ENCODE measurements at places on chromosomes 2 and 18.
A peak's percentile ranks its signal among the peaks of the same experiment; 100 is the strongest.

- no peaks in the 10 kb centered on the region for H3K27me3 ChIP-seq
- H3K27ac ChIP-seq: no peak overlapping the region
- no peaks in the 10 kb centered on the region for H3K4me1 ChIP-seq
- H3K36me3 ChIP-seq: peaks cover 7% of the 10 kb centered on the region
- DNase-seq: no peak
Measured at GRCh38 chr2:44324971-44325426, 36.3 kb downstream of the PREPL start.

DNA sequence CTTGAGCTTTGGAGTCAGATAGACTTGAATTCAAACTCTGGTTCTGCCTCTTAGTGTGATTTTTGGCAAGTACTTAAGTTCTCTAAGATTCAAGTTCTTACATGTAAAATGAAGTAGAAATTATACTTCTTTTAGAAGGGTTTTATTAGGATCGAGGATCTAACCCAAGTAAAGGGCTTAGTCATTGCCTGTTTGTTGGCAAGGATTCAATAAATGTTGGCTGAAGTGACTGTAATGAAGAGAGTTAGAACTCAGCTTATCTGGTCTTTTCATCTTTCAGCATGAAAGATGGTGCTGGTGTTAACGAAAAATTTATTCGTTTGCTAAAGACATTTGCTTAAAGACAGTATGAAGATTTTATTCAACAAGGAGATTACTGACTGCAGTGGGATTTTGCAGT lies 315.9 kb upstream of the THUMPD2 start:
- H3K4me3 ChIP-seq: no peak overlapping the region
- H3K27me3 ChIP-seq: no peaks in the 10 kb centered on the region
- DNase-seq: no peak
- H3K4me1 ChIP-seq: no peaks in the 10 kb centered on the region
- H3K27ac ChIP-seq: no peak overlapping the region

GRCh38 chr2:178962152-178962551 lies 87.8 kb downstream of the CCDC141 start:
- H3K27ac ChIP-seq: no peak overlapping the region
- DNase-seq: no peak
- H3K4me1 ChIP-seq: peaks cover 7% of the 10 kb centered on the region
- H3K27me3 ChIP-seq: peaks cover 2% of the 10 kb centered on the region
- no peaks in the 10 kb centered on the region for H3K36me3 ChIP-seq
- H3K4me3 ChIP-seq: no peak overlapping the region

DNA sequence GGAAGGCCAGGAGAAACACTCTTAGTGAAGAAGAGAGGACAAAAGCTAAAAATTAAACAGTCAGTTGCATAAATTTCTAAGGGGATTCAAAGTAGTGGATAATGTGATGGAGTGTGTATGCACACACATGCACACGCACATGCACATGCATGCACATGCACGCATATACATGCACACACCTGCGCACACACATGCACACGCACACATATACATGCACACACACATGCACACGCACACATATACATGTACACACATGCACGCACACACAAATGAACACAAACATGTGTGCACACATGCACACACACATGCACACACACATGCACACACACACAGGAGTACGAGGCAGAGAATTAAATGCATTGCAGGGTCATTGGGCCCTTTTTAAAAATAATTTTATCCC lies 117.6 kb downstream of the DNER start:
- no peak overlapping the region for H3K4me3 ChIP-seq
- no peak overlapping the region for H3K27ac ChIP-seq
- no peak for DNase-seq

DNA sequence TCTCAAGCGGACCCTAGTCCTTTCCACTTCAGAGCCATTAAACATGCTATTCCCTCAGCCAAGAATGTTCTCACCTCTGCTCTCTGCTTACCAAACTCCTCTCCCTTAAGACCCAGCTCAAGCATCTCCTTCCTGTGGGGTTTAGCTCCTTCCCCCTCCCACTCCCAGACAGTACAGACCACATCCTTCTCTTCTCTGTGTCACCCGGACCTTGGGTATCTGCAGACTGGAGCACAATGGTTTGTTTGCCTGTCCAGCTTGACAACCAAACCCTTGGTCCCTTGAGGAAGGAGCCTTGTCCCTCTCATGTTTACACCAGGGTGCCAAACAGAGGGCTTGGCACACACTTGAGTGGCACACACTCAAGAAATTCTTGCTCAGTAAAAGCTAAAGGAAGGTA lies 4.1 kb upstream of the CD8A start:
- no peak overlapping the region for H3K4me3 ChIP-seq
- DNase-seq: no peak
- peaks cover 22% of the 10 kb centered on the region for H3K27me3 ChIP-seq

DNA sequence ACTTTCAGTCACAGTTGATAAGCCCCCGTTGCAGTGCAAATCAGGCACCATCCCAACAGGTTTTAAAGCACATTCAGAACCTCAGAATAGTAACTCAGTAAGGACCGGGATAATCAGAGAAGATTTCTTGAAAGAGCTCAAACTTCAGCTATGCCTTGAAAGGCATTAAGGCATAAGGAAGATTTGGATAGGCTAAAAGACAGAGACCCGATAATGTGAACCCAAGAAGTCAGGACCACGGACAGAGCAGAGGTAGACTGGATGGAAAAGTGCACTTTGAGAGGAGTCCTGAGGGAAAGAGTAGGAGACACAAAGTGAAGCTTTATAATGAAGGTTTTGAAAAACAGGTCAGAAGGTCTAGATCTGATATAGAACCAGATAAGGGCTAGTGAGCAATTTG lies 36.9 kb upstream of the KLF7 start:
- H3K27me3 ChIP-seq: peaks cover 1% of the 10 kb centered on the region
- H3K27ac ChIP-seq: no peak overlapping the region

- H3K27me3 ChIP-seq: peaks cover 28% of the 10 kb centered on the region
- H3K4me3 ChIP-seq: no peak overlapping the region
- no peak for DNase-seq
- H3K4me1 ChIP-seq: peaks cover 9% of the 10 kb centered on the region
- peak overlapping the region; percentile 30 for H3K27ac ChIP-seq
- H3K36me3 ChIP-seq: peaks cover 44% of the 10 kb centered on the region
Measured at GRCh38 chr18:79915161-79916127, 36.0 kb downstream of the SLC66A2 start.
